NCI-H2171 treated with DMSO at 0.1 percent for 48 hours (cell line): ENCODE measurements at places on chromosomes 6 and 20.

DNA sequence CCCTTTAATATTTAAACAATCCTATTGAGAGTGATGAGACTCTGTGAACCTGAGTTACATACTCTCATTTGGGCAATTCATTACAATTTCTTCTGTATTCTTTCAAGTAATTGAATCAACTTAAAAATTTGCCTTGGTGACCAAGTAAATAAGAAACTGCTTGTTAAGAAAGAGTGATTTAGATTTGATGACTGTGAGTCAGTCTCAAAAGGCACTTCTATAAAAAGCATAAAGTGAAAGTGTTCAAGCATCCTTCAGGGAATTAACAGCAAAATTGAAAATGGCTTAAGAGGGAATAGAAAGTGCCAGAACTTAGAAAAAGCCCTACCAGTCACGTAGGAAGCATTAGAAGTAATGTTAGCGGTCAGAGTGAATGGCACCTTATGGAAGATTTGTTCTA is 654.7 kb downstream of the EPM2A start:
- no peak for DNase-seq

- peak; percentile 16 for DNase-seq
These were observed 212.3 kb upstream of the PMEPA1 start for GRCh38 chr20:57922083-57922482.

- no peak for DNase-seq
These were observed at the start of gene ZNF831 for GRCh38 chr20:59163631-59164530. TSS of gene ZNF831 (plus strand) at chr20:59163821. CDS start at chr20:59191020, 27,199 bp downstream.

- no peak for DNase-seq
These were observed 305.3 kb downstream of the CLIC5 start for GRCh38 chr6:45710304-45710821.

- no peak for DNase-seq
These were observed 3.4 kb upstream of the HLA-A start for GRCh38 chr6:29938746-29939508.
